Fibroblast of lung (primary cell): ENCODE measurements at places on chromosomes 4 and X. TPM values are rescaled to one million over a fixed set of nuclear protein-coding genes. Genes with fewer than 3 reads are reported as not detected.

GRCh38 chrX:155329293-155329692 lies 5.1 kb downstream of the CLIC2 start:
- no peaks in the 10 kb centered on the region for H3K36me3 ChIP-seq
- no peak for DNase-seq
- H3K27ac ChIP-seq = no peak overlapping the region
- H3K4me1 ChIP-seq = no peaks in the 10 kb centered on the region
- no peak overlapping the region for H3K4me3 ChIP-seq

DNA sequence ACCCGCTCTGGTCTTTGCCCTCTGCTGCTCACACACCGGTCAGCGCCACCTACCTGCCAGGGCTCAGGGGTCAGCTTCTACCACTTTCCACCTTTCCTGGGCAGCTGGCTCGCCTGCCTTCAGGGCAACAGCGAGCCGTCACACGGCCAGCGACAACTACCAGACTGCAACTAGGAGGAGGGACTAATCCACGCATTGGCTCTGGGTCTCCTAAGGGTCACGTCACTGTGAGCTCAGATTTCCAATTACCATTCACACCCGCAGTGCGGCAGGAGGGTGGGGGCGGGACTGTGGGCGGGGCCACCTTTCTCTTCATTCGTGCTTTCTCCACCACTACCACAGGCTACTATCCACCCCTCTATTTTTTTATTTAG lies at the start of gene BEX5:
Gene BEX5, minus strand, starts transcription at position 172 of the 374 bp plus-strand sequence. CDS start 1,712 bp downstream, outside the sequence.
- no peak within 1 kb of the TSS for H3K27ac ChIP-seq
- no peak for DNase-seq

DNA sequence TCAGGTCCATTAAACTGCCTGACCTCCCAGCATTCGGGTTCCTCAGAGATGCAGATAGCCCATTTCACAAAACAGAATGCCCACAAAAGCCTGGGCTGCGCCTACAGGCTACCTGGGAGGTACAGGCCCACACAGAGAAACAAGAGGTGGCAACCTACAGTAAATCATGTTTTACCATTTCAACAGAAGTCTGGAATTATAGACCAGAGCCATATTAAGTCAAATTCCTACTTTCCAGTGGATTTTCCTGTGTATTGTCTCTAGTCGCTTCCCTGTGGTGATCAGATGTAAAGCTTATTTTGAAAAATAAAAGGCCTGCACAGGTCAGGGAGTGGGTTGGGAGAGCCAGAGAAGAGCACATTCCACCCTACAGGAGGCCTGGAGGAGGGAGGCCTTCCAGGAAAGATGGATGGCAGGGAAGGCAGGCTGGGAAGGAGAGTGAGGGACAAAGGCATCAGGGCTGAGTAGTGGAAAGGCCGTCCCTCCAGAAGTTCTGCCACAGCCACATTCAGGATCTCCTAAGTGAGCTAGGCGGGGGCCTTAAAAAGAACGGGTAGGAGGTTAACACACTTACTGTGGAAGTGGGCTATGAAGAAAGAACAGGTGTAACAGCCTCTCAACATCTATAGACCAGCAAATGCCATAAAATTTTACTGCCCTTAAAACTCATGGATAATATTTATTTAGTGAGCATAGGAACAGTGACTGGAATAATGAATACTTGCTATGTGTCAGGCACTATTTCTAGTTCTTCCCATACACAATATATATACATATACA lies 19.0 kb upstream of the USO1 start:
- peaks cover 1% of the 10 kb centered on the region for H3K36me3 ChIP-seq
- H3K27me3 ChIP-seq = no peaks in the 10 kb centered on the region
- DNase-seq = no peak
- H3K4me1 ChIP-seq = no peaks in the 10 kb centered on the region
- no peak overlapping the region for H3K27ac ChIP-seq

DNA sequence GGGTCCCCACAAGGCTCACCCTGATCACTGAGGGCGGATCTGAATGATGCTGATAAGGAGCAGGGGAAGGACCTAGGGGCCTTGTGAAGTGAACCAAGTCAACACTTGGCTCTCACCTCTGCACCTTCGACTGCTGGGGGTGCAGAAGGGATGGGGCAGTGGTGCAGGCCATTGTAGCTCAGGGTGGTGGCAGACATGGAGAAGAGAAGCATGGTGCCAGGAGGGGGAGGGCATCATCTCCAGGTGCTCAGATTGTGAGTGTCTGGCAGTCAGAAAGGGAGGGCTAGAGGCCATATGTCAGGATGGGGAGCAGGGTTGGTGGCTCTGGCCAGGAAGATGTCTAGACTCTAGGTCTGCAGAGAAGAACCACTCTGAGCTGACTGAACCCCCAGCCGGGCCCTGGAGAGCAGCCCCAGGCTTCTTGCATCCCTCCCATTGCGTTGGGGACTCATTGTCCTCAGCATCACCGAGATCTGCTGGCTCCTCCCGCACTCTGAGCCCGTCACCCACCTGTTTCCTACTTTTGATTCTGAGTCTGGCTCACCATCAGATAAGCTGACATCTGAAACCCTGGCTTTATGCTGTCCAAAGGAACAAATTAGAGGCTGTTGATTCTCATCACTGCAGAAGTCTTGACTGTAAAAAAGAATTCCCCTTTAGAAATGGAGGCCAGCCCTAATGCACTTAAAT lies 3.8 kb downstream of the APLN start:
- H3K27ac ChIP-seq = no peak overlapping the region
- H3K4me1 ChIP-seq = no peaks in the 10 kb centered on the region
- DNase-seq = no peak
- no peaks in the 10 kb centered on the region for H3K36me3 ChIP-seq

GRCh38 chrX:16934185-16934584 lies 12.3 kb upstream of the REPS2 start:
- DNase-seq = no peak
- H3K36me3 ChIP-seq = no peaks in the 10 kb centered on the region
- H3K4me3 ChIP-seq = no peak overlapping the region
- no peak overlapping the region for H3K27ac ChIP-seq
- H3K4me1 ChIP-seq = no peaks in the 10 kb centered on the region

GRCh38 chr4:57063518-57063917 lies 46.7 kb downstream of the IGFBP7 start:
- H3K27ac ChIP-seq = no peak overlapping the region
- H3K4me3 ChIP-seq = no peak overlapping the region
- no peaks in the 10 kb centered on the region for H3K27me3 ChIP-seq
- no peaks in the 10 kb centered on the region for H3K36me3 ChIP-seq

- no peak overlapping the region for H3K4me3 ChIP-seq
- no peaks in the 10 kb centered on the region for H3K4me1 ChIP-seq
Observed at GRCh38 chr4:24888475-24889344, 24.1 kb downstream of the CCDC149 start.

DNA sequence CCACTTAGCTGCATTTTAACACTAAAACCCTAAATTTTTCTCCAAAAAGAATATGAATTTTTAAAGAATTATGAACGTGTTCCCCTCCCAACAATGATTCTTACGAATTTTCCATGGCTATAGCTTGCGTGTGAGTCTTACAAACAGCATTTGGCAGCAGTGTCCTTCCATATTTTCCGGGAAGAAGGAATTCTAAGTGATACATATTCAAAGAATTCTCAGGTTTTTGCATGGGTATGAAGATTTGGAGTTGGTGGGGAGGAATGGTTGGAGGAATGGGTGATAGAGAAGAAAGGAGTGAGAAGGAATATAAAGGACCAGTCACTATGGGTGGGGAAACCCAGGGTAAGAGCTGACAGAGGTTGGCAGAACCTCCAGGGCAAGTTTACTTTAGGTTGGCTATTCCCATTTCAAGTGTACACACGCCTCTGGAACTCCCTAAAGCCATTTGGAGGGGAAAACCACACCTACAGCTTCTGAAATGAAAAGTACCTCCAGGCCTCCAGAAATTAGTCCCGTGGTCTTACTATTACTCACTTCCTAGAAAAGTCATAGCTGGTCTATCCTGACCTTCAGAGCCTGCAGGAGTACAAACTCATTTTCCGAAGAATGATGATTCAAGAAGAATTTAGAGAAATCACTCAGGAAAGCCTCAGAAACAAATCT lies 420.8 kb upstream of the DIPK2B start:
- H3K27me3 ChIP-seq = no peaks in the 10 kb centered on the region
- peak overlapping the region; percentile 91 for H3K27ac ChIP-seq
- no peak overlapping the region for H3K4me3 ChIP-seq
- peaks cover 14% of the 10 kb centered on the region for H3K4me1 ChIP-seq
- DNase-seq = peak; percentile 59

GRCh38 chr4:72918362-72918761 lies 151.2 kb downstream of the COX18 start:
- H3K36me3 ChIP-seq = no peaks in the 10 kb centered on the region
- no peak overlapping the region for H3K4me3 ChIP-seq
- H3K27ac ChIP-seq = no peak overlapping the region

- H3K36me3 ChIP-seq = no peaks in the 10 kb centered on the region
- no peak overlapping the region for H3K27ac ChIP-seq
- no peaks in the 10 kb centered on the region for H3K4me1 ChIP-seq
- peak overlapping the region; percentile 32 for H3K4me3 ChIP-seq
- peak; percentile 28 for DNase-seq
- no peaks in the 10 kb centered on the region for H3K27me3 ChIP-seq
Observed at GRCh38 chr4:154807042-154807630, 26.1 kb downstream of the RBM46 start.

- peaks cover 76% of the 10 kb centered on the region for H3K27me3 ChIP-seq
- H3K4me3 ChIP-seq = no peak overlapping the region
- H3K4me1 ChIP-seq = no peaks in the 10 kb centered on the region
- no peak for DNase-seq
- no peaks in the 10 kb centered on the region for H3K36me3 ChIP-seq
Observed at GRCh38 chr4:41877020-41877796, 58.0 kb upstream of the TMEM33 start.

GRCh38 chrX:65697915-65698796 lies 30.7 kb downstream of the MSN start:
- no peaks in the 10 kb centered on the region for H3K36me3 ChIP-seq
- no peak for DNase-seq
- no peak overlapping the region for H3K4me3 ChIP-seq
- no peaks in the 10 kb centered on the region for H3K27me3 ChIP-seq
- H3K4me1 ChIP-seq = peaks cover 17% of the 10 kb centered on the region

DNA sequence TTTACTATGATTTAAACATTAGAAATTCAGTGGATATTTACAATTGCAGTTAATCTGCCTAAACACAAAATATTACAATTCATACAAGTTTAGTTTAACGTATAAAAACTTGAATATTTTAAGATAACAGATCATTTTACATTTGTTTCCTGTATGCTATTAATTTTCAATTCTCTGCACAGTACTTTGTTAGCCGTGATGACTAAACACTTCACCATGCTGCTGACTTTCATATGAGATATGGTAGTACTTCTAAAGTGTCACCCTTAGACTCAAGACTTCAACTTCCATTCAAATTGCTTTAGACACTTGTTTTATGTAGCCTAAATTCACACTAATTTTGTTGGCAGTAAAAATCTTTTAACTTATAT lies 1646.4 kb upstream of the ADGRL3 start:
- H3K4me1 ChIP-seq = no peaks in the 10 kb centered on the region
- peak; percentile 11 for DNase-seq
- H3K4me3 ChIP-seq = no peak overlapping the region
- no peaks in the 10 kb centered on the region for H3K27me3 ChIP-seq

- no peaks in the 10 kb centered on the region for H3K4me1 ChIP-seq
- no peak overlapping the region for H3K27ac ChIP-seq
- H3K27me3 ChIP-seq = no peaks in the 10 kb centered on the region
- H3K4me3 ChIP-seq = no peak overlapping the region
- no peaks in the 10 kb centered on the region for H3K36me3 ChIP-seq
Observed at GRCh38 chr4:134650461-134650860, 448.9 kb upstream of the PABPC4L start.

DNA sequence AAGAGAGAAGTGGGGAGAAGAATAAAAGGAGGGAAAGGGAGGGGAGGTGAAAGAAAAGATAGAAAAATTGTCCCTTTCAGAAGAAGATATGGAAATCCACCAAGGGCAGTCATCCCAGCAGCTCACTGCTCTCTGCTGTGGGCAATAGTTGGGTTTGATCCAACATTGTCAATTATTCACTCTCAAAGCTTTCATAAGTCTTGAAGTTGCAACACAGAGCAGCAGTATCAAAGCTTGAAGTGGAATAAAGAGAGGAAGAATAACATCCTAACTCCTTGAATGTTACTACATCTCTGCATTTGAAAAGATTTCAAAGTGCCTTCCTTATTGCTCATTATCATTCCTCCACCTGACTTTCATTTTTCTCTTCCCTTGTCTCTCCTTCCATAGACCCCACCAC lies 62.3 kb upstream of the HHIP start:
- H3K27ac ChIP-seq = no peak overlapping the region
- peak; percentile 52 for DNase-seq
- H3K36me3 ChIP-seq = no peaks in the 10 kb centered on the region
- H3K4me1 ChIP-seq = no peaks in the 10 kb centered on the region
- no peak overlapping the region for H3K4me3 ChIP-seq

DNA sequence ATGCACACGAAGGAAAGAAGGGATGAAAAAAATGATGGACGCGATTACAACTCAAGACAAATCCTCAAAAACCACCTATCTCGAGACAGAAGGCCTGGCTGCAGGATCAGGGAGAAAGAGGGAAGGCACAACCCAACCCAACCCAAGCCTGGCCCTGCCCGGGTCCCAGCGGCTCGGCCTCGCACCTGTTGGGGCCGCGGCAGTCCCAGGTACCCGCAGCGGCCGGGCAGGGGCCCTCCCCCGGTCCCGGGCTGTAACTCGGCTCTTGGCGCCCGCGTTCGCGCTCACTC lies 464 bp downstream of the RASGEF1B start:
- peak overlapping the region; percentile 63 for H3K4me3 ChIP-seq
- peaks cover 4% of the 10 kb centered on the region for H3K4me1 ChIP-seq
- no peaks in the 10 kb centered on the region for H3K36me3 ChIP-seq
- no peak for DNase-seq
- no peak overlapping the region for H3K27ac ChIP-seq
- peaks cover 12% of the 10 kb centered on the region for H3K27me3 ChIP-seq

GRCh38 chrX:103919270-103919637 lies 43.2 kb upstream of the TMSB15B start:
- H3K27ac ChIP-seq = peak overlapping the region; percentile 38
- H3K4me3 ChIP-seq = peak overlapping the region; percentile 65
- DNase-seq = peak; percentile 42

- H3K4me3 ChIP-seq = no peak overlapping the region
- no peaks in the 10 kb centered on the region for H3K36me3 ChIP-seq
- H3K4me1 ChIP-seq = no peaks in the 10 kb centered on the region
- no peaks in the 10 kb centered on the region for H3K27me3 ChIP-seq
- no peak overlapping the region for H3K27ac ChIP-seq
- no peak for DNase-seq
Observed at GRCh38 chr4:185457136-185457535, 14.4 kb downstream of the CCDC110 start.

The UNC5C gene
- total RNA-seq = 2.0 and 3.9 TPM in 2 replicates

The RAB40AL gene
- 0.26 and 0.33 TPM in 2 replicates for total RNA-seq

The ABCG2 gene
- 0.51 and 1.3 TPM in 2 replicates for total RNA-seq

The SSX4 gene
- not detected in 2 replicates for total RNA-seq

The LANCL3 gene
- total RNA-seq = under 0.01 TPM in 1 of 2 replicates, not detected in the other

The AADAT gene
- 2.6 and 3.5 TPM in 2 replicates for total RNA-seq

The LGI2 gene
- total RNA-seq = under 0.01 TPM in 2 replicates

The SEPTIN6 gene
- total RNA-seq = 5.6 and 5.9 TPM in 2 replicates
